ENCODE measurements at places on chromosomes 7 and 10.
A peak's percentile ranks its signal among the peaks of the same experiment; 100 is the strongest.

GRCh38 chr10:71562181-71562580, 157.4 kb downstream of the C10orf105 start:
- H3K27ac ChIP-seq, result no peak overlapping the region
- no peak overlapping the region for H3K4me3 ChIP-seq
- H3K27me3 ChIP-seq, result no peaks in the 10 kb centered on the region
- H3K4me1 ChIP-seq, result peaks cover 29% of the 10 kb centered on the region
- no peaks in the 10 kb centered on the region for H3K36me3 ChIP-seq
- no peak for DNase-seq

DNA sequence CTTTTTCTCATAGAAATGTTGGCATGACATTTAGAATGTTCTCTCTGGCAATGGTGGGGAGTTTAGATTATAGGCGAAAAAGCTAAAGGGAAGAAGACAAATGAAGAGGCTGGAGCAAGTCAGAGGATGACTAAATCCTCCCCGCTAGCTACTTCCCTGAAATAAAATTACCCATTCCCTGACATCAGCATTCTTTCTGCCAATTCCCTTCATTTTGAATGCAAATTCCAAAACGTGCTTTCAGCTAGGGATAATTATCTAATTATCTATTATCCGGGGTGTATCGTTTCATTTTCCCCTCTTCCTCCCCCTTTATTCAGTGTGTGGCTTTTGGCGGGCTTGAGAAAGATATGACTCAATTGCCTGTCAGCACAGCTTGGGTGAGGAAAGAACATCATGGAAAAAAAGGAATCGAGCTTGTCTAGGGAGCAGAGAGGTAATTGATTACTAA, 672.3 kb downstream of the TNS3 start:
- H3K27me3 ChIP-seq, result no peaks in the 10 kb centered on the region
- H3K36me3 ChIP-seq, result no peaks in the 10 kb centered on the region
- H3K4me1 ChIP-seq, result no peaks in the 10 kb centered on the region

DNA sequence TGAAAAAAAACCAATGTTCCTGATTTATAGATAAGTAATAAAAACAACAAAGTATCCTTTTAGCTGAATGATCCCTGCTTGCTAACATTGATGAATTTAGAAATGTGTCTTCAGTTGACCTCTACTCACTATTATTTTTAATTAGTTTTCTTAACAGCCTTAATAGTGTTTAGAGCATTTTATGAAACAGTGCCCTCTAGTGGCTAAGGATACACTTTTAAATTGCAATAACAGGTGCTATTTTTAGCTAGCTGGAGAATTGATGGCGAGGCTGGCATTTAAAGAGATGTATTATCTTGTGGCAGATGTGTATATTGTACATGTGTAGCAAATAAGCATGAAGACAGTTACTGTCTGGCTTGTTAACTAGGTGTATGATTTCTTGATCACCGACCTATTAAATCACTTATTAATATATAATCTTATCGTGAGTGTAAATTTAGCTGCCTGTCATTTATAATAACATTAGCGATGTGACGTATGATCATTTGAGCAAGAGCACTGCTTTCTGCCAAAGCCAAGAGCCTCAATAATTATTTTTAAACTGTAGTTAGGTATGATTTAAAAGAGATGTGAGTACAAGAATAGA, 451.9 kb downstream of the DPP6 start:
- no peak overlapping the region for H3K4me3 ChIP-seq
- no peaks in the 10 kb centered on the region for H3K27me3 ChIP-seq
- DNase-seq, result peak; percentile 73
- H3K27ac ChIP-seq, result no peak overlapping the region
- no peaks in the 10 kb centered on the region for H3K4me1 ChIP-seq

- DNase-seq, result no peak
- no peaks in the 10 kb centered on the region for H3K36me3 ChIP-seq
- no peak overlapping the region for H3K27ac ChIP-seq
- no peak overlapping the region for H3K4me3 ChIP-seq
These were observed 160.9 kb upstream of the SEMA3C start for GRCh38 chr7:81079746-81080145.

GRCh38 chr7:115056019-115056418, 134.1 kb downstream of the MDFIC start:
- no peaks in the 10 kb centered on the region for H3K4me1 ChIP-seq
- H3K27me3 ChIP-seq, result no peaks in the 10 kb centered on the region
- no peaks in the 10 kb centered on the region for H3K36me3 ChIP-seq
- no peak overlapping the region for H3K4me3 ChIP-seq
- DNase-seq, result no peak
- no peak overlapping the region for H3K27ac ChIP-seq

GRCh38 chr10:124707551-124707950, 36.6 kb downstream of the FAM53B start:
- H3K4me3 ChIP-seq, result no peak overlapping the region
- DNase-seq, result no peak
- no peaks in the 10 kb centered on the region for H3K36me3 ChIP-seq
- no peak overlapping the region for H3K27ac ChIP-seq
- peaks cover 24% of the 10 kb centered on the region for H3K4me1 ChIP-seq

- no peaks in the 10 kb centered on the region for H3K4me1 ChIP-seq
- no peak overlapping the region for H3K27ac ChIP-seq
- no peaks in the 10 kb centered on the region for H3K27me3 ChIP-seq
- no peak for DNase-seq
These were observed 34.9 kb upstream of the ZNF488 start for GRCh38 chr10:47418966-47419365.

DNA sequence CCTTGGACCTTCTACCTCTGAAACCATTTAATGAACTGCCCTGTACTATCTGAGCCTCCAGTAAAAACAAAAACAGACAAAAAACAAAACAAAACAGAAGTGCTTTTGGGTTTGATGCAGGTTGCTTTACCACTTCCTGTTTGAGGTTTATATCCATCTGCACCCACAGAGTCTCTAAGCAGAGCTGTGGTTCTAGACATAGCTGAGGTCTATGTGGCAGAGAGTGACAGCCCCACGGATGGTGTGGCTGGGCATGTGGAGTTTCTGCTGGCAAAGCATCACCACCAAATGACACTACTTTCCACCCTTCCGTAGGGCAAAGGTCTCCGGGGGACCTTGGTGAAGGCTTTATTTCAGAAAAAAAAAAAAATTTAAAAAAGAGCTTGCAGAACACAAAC, 754.2 kb downstream of the GRID1 start:
- no peaks in the 10 kb centered on the region for H3K4me1 ChIP-seq
- no peak overlapping the region for H3K27ac ChIP-seq
- no peaks in the 10 kb centered on the region for H3K36me3 ChIP-seq

DNA sequence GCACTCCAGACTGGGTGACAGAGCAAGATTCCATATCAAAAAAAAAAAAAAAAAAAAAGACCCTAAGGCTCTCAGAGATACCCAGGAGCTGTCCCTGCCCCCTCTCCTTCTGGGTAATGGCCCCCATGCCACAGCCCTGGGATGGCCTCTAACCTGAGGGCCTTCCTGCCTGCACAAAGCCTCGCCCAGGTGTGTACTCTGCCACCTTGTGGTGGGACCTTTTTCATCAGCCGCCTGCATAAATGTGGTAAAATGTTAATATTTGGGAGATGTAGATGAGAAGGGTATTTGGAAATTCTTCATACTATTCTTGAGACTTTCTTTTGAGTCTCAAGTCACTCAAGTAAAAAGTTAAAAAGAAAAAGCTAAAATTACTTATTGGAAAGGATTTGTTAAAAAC, 46.3 kb upstream of the RNF216 start:
- H3K27ac ChIP-seq, result no peak overlapping the region
- no peak overlapping the region for H3K4me3 ChIP-seq
- H3K36me3 ChIP-seq, result no peaks in the 10 kb centered on the region
- H3K27me3 ChIP-seq, result no peaks in the 10 kb centered on the region
- H3K4me1 ChIP-seq, result peaks cover 9% of the 10 kb centered on the region
- DNase-seq, result peak; percentile 27

DNA sequence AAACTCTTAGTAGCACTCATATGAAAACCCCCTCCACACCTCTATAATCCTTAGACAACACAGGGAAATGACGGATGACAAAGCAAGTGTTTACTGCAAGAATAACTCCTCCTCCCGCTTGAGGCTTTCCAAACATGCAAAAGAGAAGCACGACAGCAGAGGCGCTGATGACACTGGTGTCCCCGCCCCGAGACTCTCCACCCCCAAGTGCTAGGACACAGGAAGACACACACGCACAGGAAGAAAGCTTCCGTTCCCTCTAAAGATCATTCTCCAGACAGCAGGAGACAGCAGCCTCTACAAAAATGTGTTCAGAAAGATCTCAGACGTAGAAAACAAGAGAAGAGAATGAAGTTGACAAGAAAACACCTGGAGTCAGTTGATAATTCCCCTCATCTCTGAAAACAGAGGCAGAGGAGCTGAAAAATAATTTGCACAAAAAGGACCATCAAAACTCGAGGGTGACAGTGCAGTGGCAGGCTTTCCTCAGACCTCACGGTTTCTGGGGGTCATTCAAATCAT, 90.2 kb downstream of the DLG5 start:
- DNase-seq, result no peak
- no peaks in the 10 kb centered on the region for H3K27me3 ChIP-seq
- H3K4me1 ChIP-seq, result peaks cover 12% of the 10 kb centered on the region
- no peak overlapping the region for H3K27ac ChIP-seq
- H3K36me3 ChIP-seq, result no peaks in the 10 kb centered on the region
- H3K4me3 ChIP-seq, result no peak overlapping the region

GRCh38 chr7:27771111-27771510, 31.1 kb downstream of the TAX1BP1 start:
- no peaks in the 10 kb centered on the region for H3K4me1 ChIP-seq
- H3K36me3 ChIP-seq, result peaks cover 8% of the 10 kb centered on the region
- H3K27ac ChIP-seq, result no peak overlapping the region
- no peak for DNase-seq
- no peaks in the 10 kb centered on the region for H3K27me3 ChIP-seq

- no peak for DNase-seq
- H3K27ac ChIP-seq, result no peak overlapping the region
- no peaks in the 10 kb centered on the region for H3K36me3 ChIP-seq
- no peaks in the 10 kb centered on the region for H3K27me3 ChIP-seq
- H3K4me3 ChIP-seq, result no peak overlapping the region
These were observed 70.9 kb upstream of the NEUROD6 start for GRCh38 chr7:31411416-31411815.

DNA sequence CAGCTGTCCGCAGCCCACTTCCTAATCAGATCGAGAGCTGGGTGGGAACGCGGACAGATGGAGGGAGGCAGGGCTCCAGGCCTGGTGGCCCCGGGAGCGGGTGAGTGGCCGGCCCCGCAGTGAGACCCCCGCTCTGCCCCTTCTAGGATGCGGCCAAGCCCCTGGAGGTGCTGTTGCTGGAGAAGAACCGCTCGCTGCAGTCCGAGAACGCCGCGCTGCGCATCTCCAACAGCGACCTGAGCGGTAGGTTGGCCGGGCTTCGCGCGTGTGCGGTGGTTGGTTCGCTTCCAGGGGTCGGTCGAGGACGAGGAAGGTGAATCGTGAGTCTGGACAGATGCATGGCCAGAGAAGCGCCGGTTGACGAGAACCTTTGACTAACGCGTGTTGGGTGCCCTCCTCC, 91.3 kb upstream of the SH2B2 start:
- no peaks in the 10 kb centered on the region for H3K27me3 ChIP-seq
- H3K4me1 ChIP-seq, result no peaks in the 10 kb centered on the region
- DNase-seq, result no peak
- H3K4me3 ChIP-seq, result no peak overlapping the region

DNA sequence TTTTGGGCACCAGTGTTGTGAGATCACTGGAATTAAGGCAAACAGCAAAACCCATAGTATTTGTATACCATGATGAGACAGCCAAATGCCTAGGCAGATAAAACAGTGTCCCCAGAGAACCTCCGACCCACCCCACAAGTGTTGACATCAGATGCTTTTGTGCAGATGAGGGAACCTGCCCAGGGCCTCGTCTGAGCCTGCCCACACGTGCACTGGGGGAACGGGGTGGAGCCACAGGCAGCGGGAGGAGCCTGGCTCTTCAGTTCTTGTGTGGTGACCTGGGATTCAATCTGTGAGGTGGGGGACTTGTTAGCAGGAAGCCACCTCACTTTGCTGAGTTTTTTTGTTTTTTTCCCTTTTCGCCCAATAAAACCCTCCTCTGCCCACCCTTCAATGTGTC, 33.4 kb upstream of the OPTN start:
- H3K4me3 ChIP-seq, result no peak overlapping the region
- H3K27me3 ChIP-seq, result no peaks in the 10 kb centered on the region
- no peaks in the 10 kb centered on the region for H3K36me3 ChIP-seq

DNA sequence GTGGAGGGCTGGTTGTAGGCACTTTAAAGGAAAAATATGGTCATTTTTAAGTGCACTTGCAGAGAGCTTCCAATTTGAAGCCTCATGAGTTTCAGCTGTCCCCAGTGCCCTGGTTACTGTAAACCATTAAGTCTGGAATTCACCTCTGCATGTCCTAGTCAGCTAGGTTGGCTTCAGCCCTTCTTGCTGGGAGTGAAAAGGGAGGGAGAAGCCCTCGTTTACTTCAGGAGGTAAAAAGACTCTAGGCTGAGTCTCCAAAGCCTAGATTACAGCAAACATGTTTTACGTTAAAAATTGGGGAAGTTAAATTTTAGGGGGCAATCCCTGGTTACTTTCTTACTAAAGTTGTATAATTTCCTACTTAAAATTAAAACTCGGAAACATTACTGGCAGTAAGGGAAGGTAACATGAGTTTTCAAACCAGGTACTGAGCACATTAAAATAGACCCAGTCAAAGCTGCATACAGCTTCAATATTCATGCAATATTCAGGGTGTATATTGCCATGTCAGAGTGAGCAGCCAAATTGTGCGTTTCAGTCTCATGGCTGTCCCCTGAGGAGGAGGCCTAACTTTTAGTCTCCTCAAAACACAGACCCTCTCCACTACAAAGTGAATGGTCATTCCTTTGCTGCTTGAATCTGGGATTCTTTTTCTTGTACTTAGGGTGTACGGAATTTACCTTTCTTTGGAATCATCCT, 156.7 kb downstream of the PRKG1 start:
- no peak overlapping the region for H3K4me3 ChIP-seq
- H3K27ac ChIP-seq, result no peak overlapping the region
- no peaks in the 10 kb centered on the region for H3K36me3 ChIP-seq
- peaks cover 27% of the 10 kb centered on the region for H3K4me1 ChIP-seq
- DNase-seq, result peak; percentile 17
- H3K27me3 ChIP-seq, result no peaks in the 10 kb centered on the region

DNA sequence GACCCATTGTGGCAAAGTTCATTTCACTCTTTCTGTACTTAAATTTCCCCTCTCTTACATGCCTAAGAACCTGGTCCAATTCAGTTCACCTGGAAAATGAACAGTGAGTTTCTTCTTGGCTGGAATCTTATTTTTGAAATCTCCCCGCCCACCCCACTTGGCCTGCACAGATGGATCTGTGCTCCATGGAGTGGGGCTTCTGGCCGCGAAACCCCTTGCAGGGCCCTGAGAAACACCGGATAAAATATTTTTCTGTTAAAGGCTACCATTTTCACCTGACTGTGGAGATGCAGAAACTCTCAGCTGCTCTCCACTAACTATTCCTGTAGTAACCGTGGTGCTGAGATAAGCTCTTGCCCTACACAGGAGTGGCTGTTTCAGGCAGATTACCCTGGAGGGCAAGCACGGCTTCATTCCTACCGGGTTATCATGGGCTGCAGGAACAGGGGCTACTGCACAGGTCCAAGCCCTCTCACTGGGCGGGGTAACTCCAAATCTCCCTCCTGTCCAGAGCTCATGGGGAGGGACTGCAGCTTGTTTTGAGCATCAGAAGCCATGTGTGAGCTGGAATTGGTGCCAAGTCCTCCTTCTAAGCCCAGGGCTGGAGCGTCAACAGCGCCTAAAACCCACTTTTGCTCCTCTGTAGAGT, 118.9 kb downstream of the PRPF18 start:
- DNase-seq, result no peak
- peak overlapping the region; percentile 46 for H3K4me3 ChIP-seq
- H3K4me1 ChIP-seq, result peaks cover 52% of the 10 kb centered on the region
- H3K27me3 ChIP-seq, result no peaks in the 10 kb centered on the region

- H3K27me3 ChIP-seq, result no peaks in the 10 kb centered on the region
- H3K27ac ChIP-seq, result no peak overlapping the region
- no peaks in the 10 kb centered on the region for H3K36me3 ChIP-seq
- H3K4me1 ChIP-seq, result peaks cover 23% of the 10 kb centered on the region
These were observed 147.3 kb downstream of the NRCAM start for GRCh38 chr7:108308903-108309302.

Measured in neural progenitor cell (in vitro differentiated cells).